Left lobe of liver (tissue), 2 donors: ENCODE measurements at places on chromosomes 4 and X.

- no peak for DNase-seq
Observed at GRCh38 chr4:5478697-5479096, 229.7 kb downstream of the EVC2 start.

GRCh38 chr4:111362941-111363361 is 740.1 kb upstream of the PITX2 start:
- no peak for DNase-seq

DNA sequence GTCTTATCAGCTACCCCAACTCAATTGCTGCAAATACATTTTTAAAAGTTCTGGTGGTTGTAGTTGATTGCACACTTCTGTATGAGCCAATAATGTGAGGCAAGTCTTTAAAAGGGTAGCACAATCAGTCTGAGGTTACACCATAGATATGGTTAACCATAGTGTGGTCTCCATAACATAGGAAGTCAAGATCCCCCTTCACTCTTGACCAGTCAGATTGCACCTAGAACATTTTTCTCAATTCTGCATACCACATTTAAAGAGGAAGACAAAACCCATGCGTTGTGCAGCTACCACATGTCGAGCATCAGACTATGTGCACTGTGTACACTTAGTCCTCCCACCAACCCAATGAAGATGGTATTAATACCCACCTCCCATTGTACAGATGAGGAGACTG is 26.5 kb upstream of the CYBB start:
- no peak for DNase-seq

DNA sequence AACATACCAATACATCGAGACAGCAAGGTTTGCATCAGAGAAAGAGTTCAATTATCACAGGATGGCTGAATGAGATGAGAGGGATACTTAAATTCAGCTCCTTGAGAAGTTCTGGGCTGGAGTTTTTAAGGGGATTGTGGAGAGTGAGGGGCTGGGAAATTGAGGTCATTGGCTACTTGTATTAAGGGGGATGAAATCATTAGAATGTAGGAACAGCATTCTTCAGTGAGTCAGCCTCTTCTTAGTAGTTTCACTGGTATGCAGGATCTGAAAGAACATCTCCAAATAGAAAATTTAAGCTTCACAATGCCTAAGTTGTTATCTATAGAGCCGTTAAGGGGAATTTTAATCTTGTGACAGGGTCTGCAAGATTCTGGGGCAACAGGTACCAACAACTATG is 211.6 kb upstream of the TAPT1 start:
- no peak for DNase-seq

GRCh38 chrX:104137496-104137895 is 19.3 kb downstream of the SLC25A53 start:
- no peak for DNase-seq

DNA sequence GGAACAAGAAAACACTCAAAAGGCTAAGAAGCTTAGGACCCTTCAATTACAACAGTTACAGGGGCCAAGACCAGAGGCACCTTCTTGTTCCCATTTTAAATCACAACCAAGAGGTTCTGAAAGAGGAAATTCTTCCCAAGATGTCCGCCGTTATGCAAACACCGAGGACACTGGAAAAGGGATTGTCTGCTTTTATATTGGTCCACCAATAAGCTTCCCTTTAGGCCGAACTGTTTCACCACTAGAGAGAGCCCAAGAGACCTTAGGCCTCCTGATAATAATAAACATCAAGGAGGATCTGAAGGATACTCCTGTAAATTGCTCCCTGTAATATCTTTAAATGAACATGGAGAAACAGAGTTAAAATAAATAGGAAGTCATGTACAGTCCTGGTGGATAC is 92.6 kb upstream of the NLRP2B start:
- no peak for DNase-seq

- DNase-seq, result no peak
Observed at GRCh38 chrX:7286168-7286837, 138.3 kb upstream of the PUDP start.

DNA sequence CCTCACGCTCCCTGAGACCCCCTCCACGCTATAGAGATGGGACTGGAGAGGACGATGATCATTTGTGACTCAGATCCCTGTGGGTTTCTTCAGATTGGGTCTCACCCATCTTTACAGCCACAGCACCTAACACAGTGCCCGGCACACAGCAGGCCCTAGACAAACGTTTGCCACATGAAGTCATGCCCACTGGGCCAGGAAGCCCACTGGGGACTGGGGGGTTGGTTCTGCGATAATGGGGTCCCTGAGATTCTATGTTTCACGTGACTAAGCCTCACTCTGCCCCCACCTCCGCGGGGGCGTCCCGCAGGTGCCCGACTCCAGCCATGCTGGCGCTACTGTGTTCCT is 3.8 kb downstream of the SOD3 start:
- no peak for DNase-seq

DNA sequence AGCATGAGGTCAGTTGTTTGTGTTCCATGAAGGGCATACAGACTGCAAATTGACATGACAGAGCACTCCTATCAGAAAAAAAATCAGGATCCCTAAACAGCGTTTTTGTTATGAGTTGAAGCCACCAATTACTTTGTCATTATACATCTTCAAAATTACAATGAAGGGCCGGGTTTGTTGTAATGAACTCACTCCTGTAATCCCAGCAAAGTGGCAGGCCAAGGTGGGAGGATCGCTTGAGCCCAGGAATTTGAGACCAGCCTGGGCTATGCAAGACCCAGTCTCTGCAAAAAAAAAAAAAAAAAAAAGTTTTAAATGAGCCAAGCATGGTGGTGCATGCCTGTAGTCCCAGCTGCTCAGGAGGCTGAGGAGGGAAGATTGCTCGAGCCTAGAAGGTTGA is 3.5 kb upstream of the DCTD start:
- no peak for DNase-seq

- DNase-seq, result no peak
Observed at GRCh38 chrX:11589641-11590040, 76.1 kb downstream of the ARHGAP6 start.

- DNase-seq, result no peak
Observed at GRCh38 chr4:101540336-101540735, 193.0 kb upstream of the PPP3CA start.
